ENCODE measurements at places on chromosomes 11 and 22. TPM values are rescaled to one million over a fixed set of nuclear protein-coding genes. Genes with fewer than 3 reads are reported as not detected.

Gene MRGPRX3
- polyA plus RNA-seq: not detected

Gene TRIM44
- polyA plus RNA-seq: 84.0 TPM

Gene HEPACAM
- 3.1 TPM for polyA plus RNA-seq

Gene CCDC116
- polyA plus RNA-seq: 0.69 TPM

Gene PRR5L
- 16.0 TPM for polyA plus RNA-seq

Gene TYMP
- polyA plus RNA-seq: 2.7 TPM

GRCh38 chr11:113877670-113878055 lies 2.3 kb upstream of the USP28 start:
- no peak for DNase-seq

DNA sequence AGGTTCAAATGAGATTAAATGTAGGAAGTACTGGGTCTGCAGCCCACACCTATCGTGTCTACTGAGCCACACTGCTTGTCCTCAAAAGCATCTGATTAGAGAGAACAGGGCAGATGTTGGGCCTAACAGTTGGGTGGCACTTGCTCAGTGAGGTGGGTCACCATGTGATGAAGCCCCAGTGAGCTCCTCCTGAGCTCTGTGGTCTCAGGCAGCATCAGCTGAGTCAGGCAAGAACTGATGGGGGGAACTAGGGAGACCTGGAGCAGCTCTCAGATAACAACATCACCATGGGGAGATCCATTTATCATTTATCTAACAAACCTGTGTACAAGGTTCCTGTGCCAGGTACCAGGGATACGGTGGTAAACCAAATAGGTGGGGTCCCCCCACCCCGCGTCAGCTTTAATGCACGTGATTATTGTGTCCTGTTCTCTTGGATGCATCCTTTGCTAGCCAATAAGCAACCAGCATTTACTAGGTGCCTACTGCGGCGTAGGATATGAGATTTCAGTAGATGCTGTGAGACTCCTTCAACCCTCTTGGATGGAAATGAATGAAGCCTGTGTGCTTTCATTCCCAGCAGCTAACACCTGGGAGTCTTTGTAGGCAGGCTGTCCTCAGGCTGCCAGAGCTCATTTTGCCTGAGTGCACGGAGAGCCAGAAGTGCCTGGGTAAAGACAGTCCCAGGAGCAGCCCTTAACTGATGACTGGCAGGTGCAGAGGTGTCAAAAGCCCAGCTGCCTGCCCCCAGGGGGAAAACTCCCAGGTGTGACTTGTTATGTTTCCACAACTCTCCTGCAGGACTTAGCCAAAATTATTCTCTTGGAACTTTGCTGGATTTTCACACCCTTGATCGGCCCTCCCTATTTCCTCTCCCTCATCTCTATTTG lies 73.6 kb upstream of the NARS2 start:
- DNase-seq: no peak

DNA sequence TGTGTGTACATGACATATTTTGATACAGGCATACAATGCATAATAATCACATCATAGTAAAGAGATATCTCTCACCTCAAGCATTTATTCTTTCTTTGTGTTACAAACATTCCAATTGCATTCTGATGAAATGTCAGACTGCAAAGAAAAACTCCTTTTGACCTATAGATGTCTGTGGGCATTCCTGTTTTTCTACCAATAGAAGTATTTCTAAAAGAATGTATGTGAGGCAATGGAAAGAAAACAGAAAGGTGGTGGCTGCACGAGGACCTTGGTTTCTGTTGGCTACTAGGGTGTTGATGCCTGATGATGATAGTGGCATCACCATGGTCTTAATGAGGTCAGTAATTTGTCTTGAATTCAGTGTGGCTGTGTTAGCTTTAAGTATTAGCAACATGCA lies 137.0 kb upstream of the ANO3 start:
- no peak for DNase-seq

GRCh38 chr22:20093418-20094196 lies 13.6 kb downstream of the DGCR8 start:
- DNase-seq: no peak

DNA sequence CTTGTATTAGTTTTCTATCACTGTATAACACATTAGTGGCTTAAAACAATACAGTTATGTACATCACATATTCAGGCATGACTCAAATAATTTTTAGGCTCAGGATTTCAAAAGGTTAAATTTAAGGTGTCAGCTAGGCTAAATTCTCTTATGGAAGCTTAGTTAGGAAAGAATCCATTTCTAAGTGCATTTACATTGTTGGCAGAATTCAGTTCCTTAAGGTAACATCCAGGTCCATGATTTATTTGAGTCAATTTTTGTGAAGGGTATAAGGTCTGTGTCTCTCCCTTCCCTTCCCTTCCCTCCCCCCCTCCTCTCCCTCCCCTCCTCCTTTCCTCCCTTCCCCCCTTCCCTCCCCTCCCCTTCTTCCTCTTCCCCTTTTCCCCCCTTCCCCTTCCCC lies 399.0 kb upstream of the CNTN5 start:
- DNase-seq: no peak

DNA sequence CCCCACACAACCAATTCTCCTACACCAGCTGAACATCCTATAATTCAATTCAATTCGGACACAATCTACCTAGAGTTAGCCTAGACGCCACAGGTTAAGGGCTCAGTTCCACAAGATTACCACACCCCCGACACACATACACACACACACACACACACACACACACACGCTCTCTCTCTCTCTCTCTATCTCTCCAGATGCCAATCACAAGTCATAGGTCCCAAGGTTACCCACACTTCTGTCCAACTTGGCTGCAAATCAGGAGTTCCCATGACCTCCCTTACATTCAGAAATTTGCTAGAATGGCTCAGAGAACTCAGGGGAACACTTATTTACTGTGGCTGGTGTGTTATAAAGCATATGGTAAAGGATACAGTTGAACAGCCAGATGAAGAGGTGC lies 204.0 kb downstream of the DBX1 start:
- no peak for DNase-seq

- no peak for DNase-seq
These were observed 563.9 kb upstream of the B3GAT1 start for GRCh38 chr11:134975866-134976376.

GRCh38 chr11:68962527-68963250 lies 18.1 kb downstream of the MRGPRD start:
- DNase-seq: no peak

GRCh38 chr11:10622957-10623791 lies 54.7 kb upstream of the LYVE1 start:
- DNase-seq: no peak

- DNase-seq: no peak
These were observed 22.4 kb downstream of the C22orf23 start for GRCh38 chr22:37930952-37931440.

DNA sequence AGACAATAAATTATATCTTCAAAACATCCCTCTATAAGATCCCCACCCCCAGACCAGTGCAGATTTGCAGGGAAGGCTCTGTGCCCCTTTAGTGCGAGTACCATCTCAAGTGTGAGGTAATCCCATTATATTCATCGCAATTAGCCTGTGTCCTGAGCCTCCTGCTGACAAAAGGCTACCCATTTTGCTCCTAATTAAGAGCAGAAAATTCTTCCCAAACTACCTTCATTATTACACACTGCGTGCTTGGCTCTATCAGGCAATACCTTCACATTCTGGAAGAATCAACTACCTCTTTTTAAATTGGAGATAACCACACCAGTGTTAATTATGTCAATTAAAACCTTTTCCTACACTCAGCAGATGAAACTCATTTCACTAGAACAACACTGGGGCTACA lies 1133.4 kb upstream of the CCDC90B start:
- DNase-seq: no peak

DNA sequence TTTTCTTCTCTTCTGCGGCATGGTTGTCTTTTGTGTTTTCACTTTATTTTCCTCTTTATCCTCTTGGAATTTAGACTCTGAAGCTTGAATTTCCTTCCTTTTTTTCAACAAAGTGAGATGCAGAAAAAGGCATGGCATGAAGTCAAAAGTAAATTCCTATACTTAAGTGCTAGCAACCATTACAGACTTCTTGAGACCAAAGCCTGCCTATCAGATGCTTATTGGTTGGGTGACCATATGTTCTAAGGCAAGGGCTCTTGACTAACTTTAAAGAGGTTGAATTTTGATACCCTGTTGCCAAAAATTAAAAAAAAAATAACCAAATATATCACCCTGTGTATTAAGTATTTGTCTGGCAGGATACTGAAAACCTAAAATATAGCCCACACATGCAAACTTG lies 237.4 kb downstream of the TMEM135 start:
- DNase-seq: no peak

DNA sequence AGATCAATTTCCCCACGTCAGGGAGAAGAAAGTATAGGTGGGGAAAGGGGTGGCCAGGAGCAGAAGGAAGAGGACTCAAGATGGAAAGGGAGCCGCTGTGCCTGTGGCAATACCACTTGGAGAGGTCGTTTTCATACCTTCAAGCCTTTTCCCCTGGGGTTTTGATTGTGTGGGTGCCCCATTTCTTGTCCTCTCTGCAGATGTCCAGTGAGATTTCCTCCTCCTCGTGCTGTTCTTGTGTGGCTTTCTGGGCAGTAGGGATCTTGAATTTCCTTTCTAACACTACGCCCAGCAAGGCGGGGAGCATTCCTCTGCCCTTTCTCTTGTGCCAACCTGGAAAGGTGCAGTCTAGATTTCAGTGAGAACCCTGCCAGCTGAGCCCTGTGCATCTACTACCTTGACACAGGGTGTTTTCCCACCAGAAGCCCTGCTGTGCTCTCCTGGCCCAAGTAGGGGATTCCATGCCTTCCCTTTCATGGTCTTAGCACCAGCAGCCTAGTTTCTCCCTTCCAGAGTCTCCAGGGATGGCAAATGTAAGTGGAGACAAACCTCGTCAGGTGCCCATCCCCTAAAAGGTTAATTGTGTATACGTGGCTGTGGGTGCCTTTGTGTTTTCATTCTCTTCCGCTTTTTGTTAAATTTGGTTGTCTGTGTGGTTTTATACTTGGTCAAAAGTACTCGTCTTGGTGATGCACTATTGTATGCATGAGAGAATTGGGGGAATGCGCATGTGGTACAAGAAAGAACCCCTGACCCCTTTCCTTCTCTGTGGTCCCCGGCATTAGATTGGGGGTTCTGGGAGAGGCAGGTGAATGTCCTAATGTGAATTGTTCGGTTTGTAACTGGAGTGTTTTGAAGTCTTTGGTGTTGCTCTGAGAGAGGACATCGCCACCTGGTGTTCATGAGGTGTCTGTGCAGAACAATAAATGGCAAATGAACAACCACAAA lies 71.4 kb upstream of the MPEG1 start:
- peak; percentile 36 for DNase-seq

DNA sequence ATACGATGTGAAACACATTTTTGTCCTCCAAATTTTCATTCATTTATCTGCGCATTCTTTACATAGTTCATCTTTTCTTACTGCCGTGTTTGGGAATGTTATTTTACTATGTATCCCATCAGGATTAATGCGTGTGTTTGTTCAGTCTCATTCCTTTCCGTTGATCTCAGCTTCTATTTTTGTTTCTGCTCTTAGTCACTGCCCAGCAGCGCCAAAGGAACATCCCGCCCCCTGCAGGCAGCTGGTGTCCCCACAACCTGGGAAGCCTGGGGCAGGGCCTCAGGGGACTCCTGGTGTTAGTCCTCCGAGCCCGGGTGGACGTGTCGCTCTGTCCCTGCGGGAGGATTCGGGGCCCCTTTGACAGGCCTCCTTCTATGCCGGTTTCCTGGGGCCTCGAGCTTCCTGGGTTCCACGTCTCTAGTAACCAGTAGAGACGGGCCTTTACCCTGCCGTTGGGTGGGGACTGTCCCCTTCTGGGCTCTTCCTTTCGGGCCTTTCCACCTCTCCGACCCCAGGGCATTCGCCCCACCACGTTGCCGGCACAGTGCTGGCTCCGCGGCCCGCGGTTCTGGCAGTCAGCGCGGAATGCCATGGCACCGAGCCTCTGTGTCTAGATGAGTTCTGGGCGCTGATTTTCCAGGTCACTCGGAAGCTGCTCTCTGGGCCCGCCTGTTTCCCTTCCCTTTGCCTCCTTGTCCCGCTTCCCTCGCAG lies 39.8 kb downstream of the WEE1 start:
- DNase-seq: peak; percentile 97

- no peak for DNase-seq
These were observed at the start of gene CHRM4 for GRCh38 chr11:46391578-46392420. Gene CHRM4 (minus strand): TSS chr11:46391776. CDS start chr11:46386557, 5,219 bp downstream.

DNA sequence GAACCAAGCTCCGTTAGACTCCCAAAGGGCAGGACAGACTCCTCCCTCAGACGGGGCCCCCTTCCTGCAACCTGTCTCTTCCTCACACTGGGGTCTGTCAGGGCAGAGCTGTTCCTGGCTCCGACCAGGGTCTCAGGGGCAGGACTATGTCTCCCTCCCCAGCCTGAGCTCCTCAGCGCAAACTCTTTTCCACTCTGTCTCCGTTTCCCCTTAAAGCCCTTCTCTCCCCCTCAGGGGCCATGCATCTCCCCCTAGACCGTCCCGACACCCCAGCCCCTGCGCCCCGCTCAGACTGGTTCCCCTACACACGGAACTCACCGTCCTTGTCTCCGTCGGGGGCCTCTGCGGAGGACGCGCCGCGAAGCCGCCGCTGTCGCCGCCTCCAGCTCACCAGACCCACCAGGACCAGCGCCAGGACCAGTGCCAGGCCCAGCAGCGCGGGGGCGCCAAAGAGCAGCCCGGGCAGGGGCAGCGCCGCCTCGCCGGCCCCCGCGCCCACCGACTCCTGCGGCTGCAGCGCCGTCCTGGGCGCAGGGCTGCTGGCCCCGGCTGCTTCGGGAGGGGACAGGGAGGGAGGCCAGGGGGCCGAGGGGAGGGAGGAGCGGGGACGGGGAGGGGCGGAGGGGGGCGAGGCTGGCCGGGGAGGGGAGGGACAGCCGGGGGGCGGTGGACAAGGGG lies 684 bp downstream of the TNFRSF13C start:
- DNase-seq: no peak

DNA sequence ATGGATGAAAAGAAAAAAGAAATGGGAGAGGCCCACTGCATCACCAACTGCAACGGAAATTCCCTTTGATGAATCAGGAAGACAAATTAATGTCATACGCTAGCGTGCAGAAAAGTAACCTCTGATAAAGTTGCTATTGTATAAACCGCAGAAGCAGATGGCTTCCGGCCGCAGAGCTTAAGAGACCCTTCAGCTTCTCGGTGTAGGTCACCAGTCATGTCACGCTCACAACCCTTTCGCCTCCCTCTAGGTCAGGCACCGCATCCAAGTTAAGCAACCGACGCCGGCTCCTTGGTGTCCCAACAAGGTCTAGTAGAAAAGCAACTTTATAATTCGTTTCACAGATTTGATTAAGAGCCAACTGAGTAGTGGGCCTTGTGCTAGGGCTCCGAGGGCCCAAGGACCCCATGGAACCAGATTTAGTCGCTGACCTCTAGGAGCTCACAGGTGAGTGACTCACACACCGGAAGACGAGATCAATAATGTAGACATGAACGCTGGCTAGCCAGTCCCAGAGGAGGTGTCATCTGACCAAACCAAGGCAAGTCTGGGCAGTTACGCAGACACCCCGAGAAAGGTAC lies 1.2 kb upstream of the ZFP91 start:
- DNase-seq: no peak

DNA sequence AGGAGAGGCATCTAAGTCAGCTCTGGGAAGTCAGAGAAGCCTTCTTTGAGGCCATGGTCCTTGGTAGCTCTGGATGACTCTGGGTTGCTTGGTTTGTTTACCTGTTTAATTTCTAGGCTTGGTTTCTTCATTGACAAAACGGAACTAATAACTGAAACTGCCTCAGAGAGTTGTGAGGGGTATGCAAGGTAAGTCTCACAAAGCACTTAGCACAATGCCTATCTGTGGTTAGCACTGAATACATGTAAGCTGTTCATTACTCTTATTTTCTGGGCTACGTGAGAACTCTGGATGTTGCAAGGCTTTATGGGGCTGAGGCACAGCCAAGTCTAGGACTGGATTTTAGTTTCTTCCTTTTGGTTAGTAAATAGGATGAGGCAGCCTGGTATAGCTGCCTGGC lies 225.8 kb upstream of the NCAM1 start:
- DNase-seq: no peak

- no peak for DNase-seq
These were observed 12.9 kb downstream of the OLFML1 start for GRCh38 chr11:7498193-7498592.

Measured in left renal cortex interstitium (tissue), 4 donors.